ENCODE measurements at places on chromosomes 2 and 18. TPM values are rescaled to one million over a fixed set of nuclear protein-coding genes. Genes with fewer than 3 reads are reported as not detected.

The TACR1 gene
- total RNA-seq, result not detected

- H3K4me3 ChIP-seq, result no peak overlapping the region
- DNase-seq, result no peak
- peaks cover 3% of the 10 kb centered on the region for H3K4me1 ChIP-seq
- H3K27ac ChIP-seq, result no peak overlapping the region
Observed at GRCh38 chr18:48011926-48012465, 81.5 kb upstream of the SMAD2 start.

GRCh38 chr2:43438858-43439655, 156.8 kb downstream of the THADA start:
- no peak overlapping the region for H3K4me3 ChIP-seq
- H3K27me3 ChIP-seq, result no peaks in the 10 kb centered on the region
- H3K36me3 ChIP-seq, result peaks cover 6% of the 10 kb centered on the region
- no peak overlapping the region for H3K27ac ChIP-seq
- no peaks in the 10 kb centered on the region for H3K4me1 ChIP-seq
- no peak for DNase-seq

The DYSF gene
- total RNA-seq, result 0.05 TPM

DNA sequence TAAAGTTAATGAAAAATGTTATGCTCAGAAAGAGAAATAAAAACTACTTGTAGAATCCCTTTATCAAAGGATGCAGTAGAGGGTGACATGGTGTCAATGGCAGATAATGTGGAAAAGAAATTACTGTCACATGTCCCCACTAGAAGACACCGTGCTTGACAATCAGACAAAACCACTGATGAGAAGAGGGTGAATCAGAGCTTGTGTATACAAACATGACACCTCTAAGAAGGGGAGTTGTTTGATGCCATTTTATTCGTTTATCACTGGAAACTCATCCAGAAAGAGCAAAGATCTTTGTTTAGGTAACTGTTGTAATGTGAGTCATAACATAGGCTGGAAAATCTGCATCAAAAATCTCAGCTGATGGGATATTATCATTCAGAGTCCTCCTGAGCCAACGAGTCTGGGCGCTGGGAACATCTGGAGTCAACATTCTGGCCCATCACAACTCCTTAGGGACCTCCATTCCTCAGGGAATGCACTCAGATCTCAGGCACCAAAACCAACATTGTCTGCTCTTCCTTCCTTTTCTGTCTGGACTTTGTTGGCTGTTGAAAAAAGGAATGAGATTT, 49.5 kb upstream of the RAB12 start:
- no peak for DNase-seq
- H3K4me3 ChIP-seq, result no peak overlapping the region
- H3K27me3 ChIP-seq, result no peaks in the 10 kb centered on the region
- no peaks in the 10 kb centered on the region for H3K4me1 ChIP-seq

DNA sequence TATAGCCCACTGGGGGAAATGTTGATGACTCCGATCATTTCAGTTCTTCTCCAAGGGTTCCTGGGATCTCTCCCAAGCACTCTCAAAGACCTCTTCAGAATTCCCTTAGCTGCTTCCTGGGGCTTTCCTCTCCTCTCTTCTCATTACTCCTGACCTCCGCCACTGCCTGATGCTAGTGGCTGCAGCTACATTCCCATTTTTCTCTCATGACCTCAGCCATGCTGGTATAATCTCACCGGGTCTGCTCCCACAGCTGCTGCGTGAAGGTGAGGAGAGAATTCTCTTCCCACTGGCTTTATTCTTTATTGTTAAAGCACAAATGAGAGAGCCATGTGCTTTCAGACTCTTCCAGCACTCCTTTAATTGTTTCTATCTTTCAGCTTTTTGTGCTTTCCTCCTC, 312.0 kb upstream of the ETAA1 start:
- H3K36me3 ChIP-seq, result no peaks in the 10 kb centered on the region
- no peak overlapping the region for H3K4me3 ChIP-seq
- H3K27me3 ChIP-seq, result no peaks in the 10 kb centered on the region
- H3K27ac ChIP-seq, result no peak overlapping the region

The BOLL gene
- 0.12 TPM for total RNA-seq

GRCh38 chr18:34787931-34788532, 77.9 kb downstream of the DTNA start:
- no peak overlapping the region for H3K4me3 ChIP-seq
- DNase-seq, result peak; percentile 61
- peaks cover 12% of the 10 kb centered on the region for H3K4me1 ChIP-seq
- H3K27ac ChIP-seq, result no peak overlapping the region
- peaks cover 18% of the 10 kb centered on the region for H3K27me3 ChIP-seq

- no peaks in the 10 kb centered on the region for H3K36me3 ChIP-seq
- peaks cover 44% of the 10 kb centered on the region for H3K27me3 ChIP-seq
- DNase-seq, result peak; percentile 8
- H3K4me3 ChIP-seq, result peak overlapping the region; percentile 66
- no peak overlapping the region for H3K27ac ChIP-seq
Observed at GRCh38 chr2:26849056-26849999, 1.4 kb downstream of the DPYSL5 start.

- H3K4me3 ChIP-seq, result no peak overlapping the region
- no peaks in the 10 kb centered on the region for H3K27me3 ChIP-seq
- no peak for DNase-seq
Observed at GRCh38 chr2:32058130-32058529, 5.2 kb upstream of the SPAST start.

The EIF4E2 gene
- total RNA-seq, result 54.1 TPM

The CD8B2 gene
- total RNA-seq, result 0.10 TPM

The ANKRD30B gene
- total RNA-seq, result not detected

The SERPINB2 gene
- not detected for total RNA-seq

DNA sequence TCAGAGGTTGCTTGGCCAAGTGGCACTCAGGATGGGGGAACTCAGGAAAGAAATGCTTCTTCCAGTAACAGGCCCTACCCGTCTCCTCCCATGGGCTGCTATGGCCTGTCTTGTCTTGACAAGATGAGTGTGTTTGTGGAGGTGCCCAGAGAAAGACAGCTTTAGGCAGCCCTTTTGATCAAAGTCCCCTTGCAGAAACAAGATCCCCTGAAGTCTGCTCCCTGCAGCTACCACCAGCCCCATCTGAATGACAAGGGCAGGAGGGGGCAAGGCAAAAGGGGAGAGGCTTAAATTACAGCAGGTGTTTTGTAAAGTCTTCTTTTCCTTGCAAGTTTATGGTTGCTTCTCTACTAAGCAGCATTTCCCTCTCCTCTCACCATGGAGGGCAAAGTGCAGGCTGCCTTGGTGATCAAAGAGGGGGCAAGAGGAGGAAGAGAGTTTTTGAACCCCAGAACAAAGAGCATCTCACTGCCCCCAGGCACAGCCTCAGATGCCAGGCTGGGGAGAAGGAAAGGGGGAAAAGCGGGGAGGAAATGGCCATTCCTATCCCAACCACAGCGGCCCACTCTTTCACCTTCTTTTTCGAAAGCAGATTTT, 6.7 kb downstream of the EVA1A start:
- H3K27me3 ChIP-seq, result peaks cover 25% of the 10 kb centered on the region
- H3K4me1 ChIP-seq, result no peaks in the 10 kb centered on the region
- no peak overlapping the region for H3K27ac ChIP-seq

- H3K36me3 ChIP-seq, result no peaks in the 10 kb centered on the region
- no peak for DNase-seq
- H3K27me3 ChIP-seq, result no peaks in the 10 kb centered on the region
Observed at GRCh38 chr2:30434708-30435107, 12.3 kb upstream of the LCLAT1 start.

The TMEM163 gene
- total RNA-seq, result not detected

The SLC9A4 gene
- total RNA-seq, result 0.07 TPM

The CIAO1 gene
- total RNA-seq, result 62.2 TPM

- H3K4me3 ChIP-seq, result no peak overlapping the region
- H3K27ac ChIP-seq, result no peak overlapping the region
- no peaks in the 10 kb centered on the region for H3K36me3 ChIP-seq
- no peaks in the 10 kb centered on the region for H3K27me3 ChIP-seq
Observed at GRCh38 chr2:41932241-41933045, 115.4 kb upstream of the PKDCC start.

DNA sequence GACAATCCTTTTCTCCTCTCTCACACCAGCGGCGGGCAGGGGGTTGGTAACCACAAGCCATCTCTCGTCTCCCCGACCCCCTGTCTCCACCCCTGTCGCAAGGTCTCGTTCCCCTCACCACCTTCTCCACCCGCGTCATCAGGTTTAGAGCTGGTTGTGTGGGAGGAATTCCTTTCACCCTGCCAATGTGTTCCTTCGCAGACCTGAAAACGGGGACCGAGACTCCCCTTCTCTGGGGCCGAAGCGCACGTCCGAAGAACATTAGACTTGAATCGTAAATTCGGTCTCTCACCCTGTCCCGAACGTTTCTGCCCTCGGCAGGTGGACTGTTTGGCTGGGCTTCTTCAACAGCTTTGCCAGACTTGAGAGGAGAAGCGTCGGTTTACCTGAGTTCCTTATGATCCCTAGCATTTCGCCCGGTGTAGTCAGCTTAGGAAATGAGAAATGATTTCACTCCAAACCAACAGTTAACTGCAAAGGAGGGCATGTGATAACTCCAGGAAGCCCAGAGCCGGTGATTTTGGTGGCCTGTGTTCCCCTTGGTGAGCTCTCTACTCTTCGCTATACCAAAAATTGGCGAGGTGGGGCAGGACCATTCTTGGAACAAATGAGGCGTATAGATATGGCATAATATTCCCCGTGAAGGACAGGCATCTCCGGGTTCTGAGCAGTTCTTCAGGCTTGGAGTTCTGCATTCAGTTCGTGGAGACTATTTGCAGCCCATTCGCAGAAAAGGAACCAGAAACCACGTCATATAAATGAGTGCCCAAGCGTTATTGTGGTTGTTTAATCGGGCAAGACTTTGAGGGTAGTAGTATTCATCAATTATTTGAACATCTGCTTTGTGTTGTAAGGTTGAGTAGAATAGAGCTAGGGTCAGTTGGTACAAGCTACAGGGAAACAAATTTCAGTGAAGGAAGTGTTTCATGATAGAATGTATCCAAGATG, 694 bp downstream of the CFAP36 start:
- DNase-seq, result peak; percentile 45
- H3K4me1 ChIP-seq, result peaks cover 14% of the 10 kb centered on the region
- H3K27me3 ChIP-seq, result no peaks in the 10 kb centered on the region
- peak overlapping the region; percentile 99 for H3K4me3 ChIP-seq
- H3K36me3 ChIP-seq, result peaks cover 18% of the 10 kb centered on the region

DNA sequence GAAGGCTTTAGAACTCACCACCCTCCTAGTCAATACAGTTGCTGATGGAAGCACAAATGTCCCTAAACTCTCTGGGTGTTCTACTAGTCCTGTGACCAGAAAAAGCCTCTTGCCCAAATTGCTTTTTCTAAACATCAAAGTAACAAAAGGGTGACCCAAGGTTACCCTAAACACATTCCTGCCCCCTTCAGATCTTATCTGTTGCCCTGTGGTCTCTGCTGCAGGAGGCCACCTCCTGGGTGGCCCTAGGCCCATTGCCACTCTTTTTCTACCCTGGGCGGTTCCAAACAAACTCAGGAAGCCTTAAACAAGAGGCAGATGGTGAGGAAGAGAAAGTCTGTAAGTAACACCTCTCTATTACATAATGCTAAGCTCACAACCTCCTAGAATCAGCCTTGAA, 3.3 kb downstream of the RNF152 start:
- no peak overlapping the region for H3K27ac ChIP-seq
- H3K4me3 ChIP-seq, result no peak overlapping the region
- H3K27me3 ChIP-seq, result peaks cover 20% of the 10 kb centered on the region
- H3K36me3 ChIP-seq, result no peaks in the 10 kb centered on the region
- H3K4me1 ChIP-seq, result peaks cover 4% of the 10 kb centered on the region

DNA sequence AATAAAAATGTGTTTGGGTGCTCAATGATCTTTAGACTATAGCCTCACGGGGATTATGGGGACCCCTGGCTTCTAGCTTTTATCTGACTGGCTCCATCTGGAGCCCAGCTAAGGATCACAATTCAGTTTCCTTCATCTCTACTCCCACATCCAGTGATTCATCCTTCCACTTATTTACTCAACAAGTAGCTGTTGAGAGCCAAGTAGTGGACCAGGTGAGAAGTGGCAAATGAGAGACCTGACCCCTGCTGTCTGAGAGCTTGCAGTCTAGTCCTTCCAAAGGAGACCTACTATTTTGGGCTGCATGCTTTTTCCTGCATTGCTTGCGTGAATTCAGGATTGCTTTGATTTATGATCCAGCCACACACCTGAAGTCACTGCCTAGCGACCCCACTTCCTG, 10.7 kb upstream of the DSG3 start:
- H3K4me1 ChIP-seq, result no peaks in the 10 kb centered on the region
- no peak for DNase-seq
- no peaks in the 10 kb centered on the region for H3K36me3 ChIP-seq
- no peak overlapping the region for H3K27ac ChIP-seq
- no peaks in the 10 kb centered on the region for H3K27me3 ChIP-seq
- H3K4me3 ChIP-seq, result no peak overlapping the region

DNA sequence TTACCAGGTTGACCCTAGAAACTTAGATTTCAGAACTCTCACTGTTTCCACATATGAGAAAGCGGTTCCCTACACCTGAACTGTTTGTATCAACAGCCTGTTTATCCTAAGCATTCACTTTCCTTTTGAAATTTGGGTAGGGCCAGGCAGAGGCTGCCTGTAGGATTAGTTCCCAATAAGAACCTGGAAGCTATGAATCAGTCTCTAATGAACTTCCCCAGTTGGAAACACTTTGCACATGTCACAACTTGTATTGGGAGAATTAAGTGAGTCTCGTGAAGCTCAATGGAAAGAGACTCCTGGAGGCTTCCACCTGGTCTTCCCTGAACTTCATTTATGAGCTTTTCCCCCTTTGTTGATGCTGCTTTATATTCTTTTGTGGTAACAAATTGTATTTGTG, 486.6 kb upstream of the HS6ST1 start:
- no peak overlapping the region for H3K27ac ChIP-seq
- DNase-seq, result no peak
- peaks cover 2% of the 10 kb centered on the region for H3K27me3 ChIP-seq
- H3K4me1 ChIP-seq, result no peaks in the 10 kb centered on the region
- no peak overlapping the region for H3K4me3 ChIP-seq

- no peak overlapping the region for H3K27ac ChIP-seq
- H3K4me1 ChIP-seq, result no peaks in the 10 kb centered on the region
- no peak for DNase-seq
- H3K27me3 ChIP-seq, result no peaks in the 10 kb centered on the region
- no peak overlapping the region for H3K4me3 ChIP-seq
- no peaks in the 10 kb centered on the region for H3K36me3 ChIP-seq
Observed at GRCh38 chr2:231370749-231371429, 24.6 kb upstream of the B3GNT7 start.

The CYP27A1 gene
- not detected for total RNA-seq

- H3K27ac ChIP-seq, result no peak overlapping the region
- H3K27me3 ChIP-seq, result no peaks in the 10 kb centered on the region
- no peak for DNase-seq
- peaks cover 2% of the 10 kb centered on the region for H3K36me3 ChIP-seq
- H3K4me3 ChIP-seq, result no peak overlapping the region
Observed at GRCh38 chr2:44638649-44639048, 276.9 kb downstream of the CAMKMT start.

The CCDC148 gene
- not detected for total RNA-seq

DNA sequence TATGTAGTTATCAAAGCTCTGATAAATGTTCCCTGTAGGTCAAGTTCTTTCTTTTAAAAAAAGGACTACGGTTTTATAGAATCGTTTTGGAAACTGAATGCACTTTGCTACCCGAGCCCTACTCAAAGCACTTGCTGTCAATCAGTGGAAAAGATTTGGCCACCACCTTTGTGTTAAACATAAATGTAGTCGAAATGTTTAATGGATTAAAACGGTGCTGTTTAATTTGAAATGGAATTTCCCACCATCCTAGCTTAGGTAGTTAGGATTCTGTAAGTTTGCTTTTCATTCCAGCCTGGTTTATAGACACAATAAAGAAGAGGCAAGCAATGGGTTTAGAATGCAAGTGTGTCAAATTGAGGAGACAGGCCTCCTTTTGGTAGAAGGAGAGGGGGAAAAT, 69.4 kb upstream of the MMADHC start:
- no peak overlapping the region for H3K27ac ChIP-seq
- H3K4me1 ChIP-seq, result no peaks in the 10 kb centered on the region
- H3K4me3 ChIP-seq, result no peak overlapping the region
- no peaks in the 10 kb centered on the region for H3K36me3 ChIP-seq
